ENCODE measurements at places on chromosomes 13 and 19.

DNA sequence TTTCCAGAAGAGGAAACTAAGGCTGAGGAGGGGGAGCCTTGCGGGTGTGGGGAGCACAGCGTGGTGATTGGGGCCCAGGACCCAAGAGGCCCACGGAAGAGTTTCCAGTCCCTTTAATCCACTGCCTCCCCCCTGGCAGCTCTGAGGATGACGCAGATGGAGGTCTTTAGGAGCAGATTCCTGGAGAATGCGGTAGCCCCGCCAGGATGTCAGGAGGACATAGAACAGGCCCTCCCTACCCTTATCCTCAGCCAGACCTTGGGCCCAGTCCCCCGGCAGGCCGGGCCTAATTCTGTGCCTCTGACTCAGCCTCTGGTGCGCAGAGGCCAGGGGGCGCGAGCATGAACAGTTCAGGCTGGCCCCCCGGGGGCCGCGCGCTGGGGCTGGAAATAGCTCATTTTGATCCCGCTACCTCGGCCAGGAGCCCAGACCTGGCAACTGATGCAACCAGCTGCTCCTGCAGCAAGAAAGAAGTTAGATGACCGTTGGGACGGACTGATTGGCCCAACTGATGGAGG is 461 bp upstream of the HSPB6 start:
- no peak for DNase-seq

GRCh38 chr19:41276231-41276630 is 12.1 kb downstream of the HNRNPUL1 start:
- DNase-seq: no peak

- DNase-seq: no peak
These were observed 9.7 kb upstream of the ERCC2 start for GRCh38 chr19:45380107-45380506.

GRCh38 chr13:46684287-46685001 is 112.5 kb downstream of the ESD start:
- DNase-seq: no peak

All from left renal cortex interstitium (tissue), 4 donors.